DMS79 (cell line): ENCODE measurements at places on chromosomes 3 and 15.

DNA sequence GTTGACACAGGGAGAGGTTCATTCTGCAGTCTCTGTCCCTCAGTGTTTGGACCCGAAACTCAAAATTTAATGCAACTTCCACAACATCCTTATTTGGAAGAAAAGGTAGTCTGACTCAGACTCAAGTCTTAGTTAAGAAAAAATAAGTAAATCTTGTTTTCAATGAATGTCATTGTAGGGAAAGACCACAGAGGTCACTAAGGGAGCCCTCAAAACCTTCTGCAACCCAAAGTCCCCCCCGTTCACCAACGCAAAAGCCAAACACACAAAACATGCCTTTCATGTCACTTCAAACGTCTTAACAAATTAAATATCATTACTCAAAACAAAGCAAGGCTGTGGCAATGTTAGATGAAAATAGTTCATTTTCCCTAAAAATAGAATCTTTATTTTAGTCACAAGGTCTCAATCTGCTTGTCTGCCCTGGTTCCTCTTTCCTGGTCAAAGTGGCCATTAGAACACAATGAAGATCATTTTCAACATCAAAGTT is 20.9 kb upstream of the SSUH2 start:
- no peak for DNase-seq

DNA sequence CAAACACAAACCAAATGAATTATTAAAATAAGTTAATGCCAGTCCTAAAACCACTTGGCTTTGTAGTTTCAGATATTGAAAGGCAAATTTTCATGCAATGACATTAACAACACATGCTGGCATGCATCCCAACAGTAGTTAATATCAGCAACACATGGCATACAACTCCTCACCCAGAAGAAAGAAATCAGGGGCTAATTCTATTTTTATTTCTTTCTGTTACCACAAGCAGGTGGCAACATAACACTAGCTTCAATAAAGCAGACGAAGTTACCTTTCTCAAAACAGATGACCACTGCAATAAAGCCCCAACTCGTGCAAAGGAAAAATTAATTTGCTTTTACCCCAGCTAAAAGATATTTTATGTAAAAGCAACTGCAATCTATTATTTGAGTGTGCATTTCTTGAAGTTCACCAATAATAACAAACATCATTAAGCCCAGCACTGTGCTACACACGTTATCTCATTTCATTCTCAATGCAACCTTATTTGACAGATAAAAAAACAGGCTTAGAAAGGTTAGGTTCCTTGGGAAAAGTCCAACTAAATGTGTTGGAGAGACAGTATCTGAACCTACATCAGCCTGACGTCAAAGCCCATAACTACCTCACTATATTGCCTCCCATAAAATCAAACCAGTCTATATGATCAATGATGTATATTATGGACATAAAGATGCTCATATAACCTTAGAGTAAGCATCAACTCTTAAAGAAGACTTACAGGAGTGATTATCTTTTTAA is 2.8 kb downstream of the TOP2B start:
- DNase-seq = no peak

DNA sequence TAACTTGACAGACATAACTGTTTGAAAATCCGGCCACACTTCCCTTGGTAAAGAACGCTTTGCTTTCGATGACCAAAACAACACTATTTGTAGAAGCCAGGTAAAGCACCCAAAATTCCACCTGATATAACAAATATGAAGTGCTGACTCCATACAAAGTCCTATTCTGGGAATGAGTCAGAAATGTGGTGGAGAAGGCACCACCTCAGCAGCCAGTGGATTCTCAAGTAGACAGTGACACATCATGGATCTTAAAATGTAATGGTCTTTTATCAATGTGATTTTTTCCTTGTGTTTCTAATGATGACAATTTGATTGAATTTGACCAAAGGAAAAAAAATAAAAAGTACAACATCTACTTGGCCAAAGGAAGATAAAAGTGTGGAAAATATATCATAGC is 135.0 kb upstream of the WNT5A start:
- no peak for DNase-seq

- DNase-seq = no peak
Measured at GRCh38 chr3:132595014-132595413, 2.1 kb upstream of the ACKR4 start.

GRCh38 chr15:80841541-80841940 is 62.4 kb downstream of the CEMIP start:
- no peak for DNase-seq

DNA sequence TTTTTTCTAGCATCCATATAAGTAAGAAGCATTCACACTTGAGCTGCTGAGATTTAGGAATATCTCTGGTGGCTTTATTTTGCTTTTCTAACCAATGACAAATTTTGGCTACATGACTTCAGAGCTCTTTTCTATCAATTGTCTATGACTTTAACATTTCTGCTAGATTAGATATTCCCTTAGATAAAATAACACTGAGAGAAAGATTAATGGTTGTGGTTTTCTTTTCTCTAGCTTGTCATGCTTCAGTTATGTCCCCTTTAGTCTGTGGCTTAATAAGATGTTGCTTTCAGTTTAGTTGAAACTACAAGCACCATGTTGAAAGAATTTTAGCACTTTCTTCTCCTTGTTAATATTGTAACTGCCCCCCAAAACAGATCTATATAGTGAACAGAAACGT is 665.6 kb upstream of the CCDC54 start:
- DNase-seq = no peak

- DNase-seq = no peak
Measured at GRCh38 chr3:33131331-33132018, 17.7 kb downstream of the CRTAP start.

GRCh38 chr15:72233769-72234168 is 2.8 kb upstream of the PKM start:
- no peak for DNase-seq

GRCh38 chr15:42772144-42772543 is 35.2 kb upstream of the CDAN1 start:
- DNase-seq = no peak

GRCh38 chr3:48581621-48582481 is 13.3 kb downstream of the COL7A1 start:
- no peak for DNase-seq

GRCh38 chr15:39473298-39473947 is 107.5 kb upstream of the THBS1 start:
- DNase-seq = no peak

GRCh38 chr15:39583596-39584265 is 2.9 kb downstream of the THBS1 start:
- DNase-seq = no peak

DNA sequence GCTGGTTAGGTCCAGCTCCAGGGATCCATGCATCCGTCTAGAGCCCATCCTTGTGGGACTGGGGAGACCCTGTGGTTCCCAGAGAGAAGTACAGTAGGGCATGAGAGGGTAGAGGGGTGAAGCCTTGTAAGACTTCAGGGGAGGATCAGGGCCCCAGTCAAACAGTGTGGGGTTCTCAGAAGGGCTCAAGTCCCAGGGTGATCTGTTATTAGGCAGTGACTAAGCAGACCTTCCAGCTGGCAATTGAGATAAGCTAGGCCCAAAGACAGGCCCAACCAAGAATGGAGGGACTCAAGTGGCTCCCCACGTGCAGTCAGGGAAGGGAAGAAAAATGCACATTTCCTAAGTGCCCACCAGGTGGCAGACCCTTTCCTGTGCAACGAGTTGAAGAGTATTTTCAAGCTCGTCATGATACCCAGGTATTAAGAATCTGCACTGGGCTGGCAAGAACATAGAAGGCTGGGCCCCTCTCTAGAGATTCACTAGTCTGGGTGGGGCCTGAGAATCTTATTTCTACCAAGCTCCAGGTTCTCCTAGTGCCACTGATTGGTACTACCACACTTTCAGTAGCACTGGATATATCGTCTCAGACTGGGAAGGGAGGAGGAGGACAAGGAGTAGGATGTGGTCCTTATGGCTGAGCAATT is 240.8 kb downstream of the NR1D2 start:
- DNase-seq = no peak

DNA sequence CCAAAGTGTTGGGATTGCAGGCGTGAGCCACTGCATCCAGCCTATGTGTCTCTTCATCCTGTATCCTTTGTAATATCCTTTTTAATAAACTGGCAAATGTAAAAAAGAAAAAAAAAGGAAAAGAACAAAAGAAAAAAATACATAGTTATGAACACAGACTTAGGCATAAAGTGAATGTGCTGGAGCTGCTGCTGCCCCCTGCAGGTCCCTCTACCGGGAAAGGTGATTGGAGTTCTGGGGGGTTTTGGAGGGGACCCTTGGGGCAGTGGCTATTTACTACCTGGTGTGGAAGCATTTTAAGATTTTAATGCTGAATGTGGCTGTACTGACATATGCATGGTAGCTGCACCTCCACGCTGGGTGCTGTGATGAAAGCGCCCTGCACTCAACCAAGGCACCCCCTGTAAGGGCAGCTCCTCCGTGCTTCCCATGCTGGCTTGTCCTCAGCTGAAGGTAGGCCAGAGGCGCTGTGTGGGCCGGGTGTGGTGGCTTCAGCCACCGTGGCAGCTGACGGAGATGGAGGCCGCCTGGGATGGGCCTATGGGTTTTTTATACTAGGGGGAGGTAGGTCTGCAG is 49.9 kb downstream of the RPLP1 start:
- no peak for DNase-seq

- no peak for DNase-seq
Measured at GRCh38 chr3:126294211-126294808, 62.9 kb downstream of the KLF15 start.

DNA sequence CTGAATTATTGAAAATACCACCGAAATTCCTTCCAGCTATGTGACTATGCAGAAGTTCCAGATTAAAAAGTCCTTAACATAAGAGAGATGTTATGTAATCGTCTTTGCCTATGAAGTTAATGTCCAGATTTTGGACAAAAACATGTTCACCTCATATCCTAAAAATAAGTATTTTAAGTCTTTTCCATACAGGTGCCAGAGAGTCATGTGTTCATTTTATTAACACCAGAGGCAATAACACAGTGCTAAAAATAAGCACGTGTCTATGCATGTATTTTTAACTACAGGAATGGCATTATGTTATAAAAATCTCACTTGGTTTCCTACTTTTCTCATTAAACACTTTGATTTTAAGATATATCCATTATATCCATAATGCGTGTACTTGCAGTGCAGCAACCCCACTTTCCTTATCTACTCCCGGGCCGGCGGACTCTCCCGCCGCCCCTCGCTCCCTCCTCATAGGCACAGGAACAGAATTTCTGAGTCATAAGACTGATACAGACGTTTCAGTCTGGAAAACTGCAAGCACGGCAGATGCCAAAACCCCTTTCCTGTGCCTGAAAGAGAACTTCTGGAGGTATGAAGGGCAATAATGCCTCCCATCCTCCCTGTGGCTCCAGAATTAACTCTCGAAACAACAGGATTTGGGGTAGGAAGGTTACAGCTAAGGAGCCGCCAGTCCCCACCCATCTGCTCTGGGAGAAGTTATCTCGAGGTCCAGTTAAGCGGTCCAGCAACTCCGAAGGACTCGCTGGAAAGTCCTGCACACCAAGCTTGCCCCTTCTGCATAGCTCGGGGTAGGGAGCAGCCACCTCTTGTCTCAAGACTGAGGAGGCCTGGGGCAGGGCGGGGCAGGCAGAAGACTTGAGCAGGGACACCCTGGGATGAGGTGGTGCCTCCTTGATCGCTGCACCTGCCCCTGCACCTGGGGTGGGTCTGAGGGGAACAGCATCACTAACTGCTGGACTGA is 22.3 kb upstream of the PSTPIP1 start:
- DNase-seq = no peak
